ENCODE measurements at places on chromosomes 11 and 22. TPM values are rescaled to one million over a fixed set of nuclear protein-coding genes. Genes with fewer than 3 reads are reported as not detected.

Gene ST14
- 0.98 TPM for total RNA-seq

Gene MUC2
- not detected for total RNA-seq

Gene CENPM
- total RNA-seq, result 7.1 TPM

Gene TRIM49
- not detected for total RNA-seq

Gene TMEM123
- total RNA-seq, result 114 TPM

Gene COA4
- total RNA-seq, result 92.7 TPM

Gene LGALS12
- total RNA-seq, result under 0.01 TPM

Gene KRTAP5-11
- total RNA-seq, result not detected

Gene GSTT2
- total RNA-seq, result 0.98 TPM

Gene ZP1
- total RNA-seq, result 0.16 TPM

Gene CD6
- total RNA-seq, result 0.33 TPM

Gene RIC3
- total RNA-seq, result 0.38 TPM

Gene OR52H1
- not detected for total RNA-seq

Gene SLC6A5
- total RNA-seq, result not detected

Gene PRR5L
- total RNA-seq, result 43.2 TPM

Gene ANGPTL5
- not detected for total RNA-seq

Gene PANX2
- 0.13 TPM for total RNA-seq

Gene AIFM3
- total RNA-seq, result 0.25 TPM

All from mesangial cell (primary cell).